ENCODE measurements at places on chromosomes 2 and 18. TPM values are rescaled to one million over a fixed set of nuclear protein-coding genes. Genes with fewer than 3 reads are reported as not detected.

RHBDD1 gene
- 1.3 TPM for polyA plus RNA-seq

MOGAT1 gene
- polyA plus RNA-seq, result not detected

CXCR1 gene
- not detected for polyA plus RNA-seq

NCKAP1 gene
- polyA plus RNA-seq, result 155 TPM

PXDN gene
- polyA plus RNA-seq, result 2.0 TPM

RAX gene
- not detected for polyA plus RNA-seq

C2orf72 gene
- polyA plus RNA-seq, result 3.6 TPM

HS1BP3 gene
- polyA plus RNA-seq, result not detected

Data from Purkinje cell (primary cell).